ENCODE measurements at places on chromosomes 5 and 9.

DNA sequence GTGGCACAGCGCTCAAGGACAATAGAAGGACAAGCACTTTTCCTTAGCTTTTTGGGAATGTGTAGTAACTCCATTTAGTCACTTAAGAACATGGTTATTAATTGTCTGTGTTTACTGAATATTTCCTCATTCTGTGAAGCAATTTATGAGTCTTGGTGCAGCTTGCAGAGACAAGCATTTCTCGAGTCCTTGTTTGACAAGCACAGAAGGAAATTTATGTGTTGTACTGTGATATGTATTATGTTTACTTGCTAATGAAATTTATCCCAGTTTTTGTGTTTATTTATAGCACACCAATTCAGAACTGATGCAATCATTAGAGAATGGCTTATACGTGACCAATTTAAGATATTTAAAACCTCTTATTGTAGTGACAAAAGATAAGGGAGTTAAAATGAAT lies 168.6 kb downstream of the PRELID2 start:
- DNase-seq, result no peak

DNA sequence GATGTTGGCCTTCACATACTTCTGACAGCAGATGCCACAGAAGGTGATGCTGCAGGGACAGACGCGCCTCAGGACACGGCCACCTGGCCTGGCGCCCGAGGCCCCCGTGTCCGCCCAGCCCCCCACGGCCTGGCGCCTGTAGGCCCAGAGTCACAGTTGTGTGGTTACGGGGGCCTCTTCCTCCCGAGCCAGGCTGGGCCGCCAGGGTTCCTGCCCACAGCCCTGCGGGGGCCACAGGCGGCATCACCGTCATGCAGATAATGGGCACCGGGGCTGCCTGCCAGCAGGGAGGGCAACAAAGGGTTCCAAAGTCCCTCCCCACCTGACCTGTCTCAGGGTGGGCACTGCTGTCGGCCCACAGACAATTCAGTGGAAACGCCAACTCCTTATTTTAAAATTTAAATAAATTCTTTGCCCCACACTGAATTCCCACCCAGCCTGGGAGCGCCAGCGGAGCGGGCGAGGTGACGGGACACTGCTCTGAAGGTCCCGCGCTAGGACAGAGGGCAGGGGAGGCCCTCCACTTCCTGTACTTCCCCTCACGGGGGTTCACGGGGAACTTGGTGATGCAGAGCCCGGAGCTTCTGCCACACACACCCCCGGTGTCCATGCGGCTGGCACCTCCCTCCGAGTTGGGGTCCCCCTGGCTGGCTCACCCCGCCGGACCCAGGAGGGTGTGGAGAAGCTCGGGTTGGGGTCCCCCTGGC lies 40.6 kb downstream of the EXOC3 start:
- DNase-seq, result no peak

DNA sequence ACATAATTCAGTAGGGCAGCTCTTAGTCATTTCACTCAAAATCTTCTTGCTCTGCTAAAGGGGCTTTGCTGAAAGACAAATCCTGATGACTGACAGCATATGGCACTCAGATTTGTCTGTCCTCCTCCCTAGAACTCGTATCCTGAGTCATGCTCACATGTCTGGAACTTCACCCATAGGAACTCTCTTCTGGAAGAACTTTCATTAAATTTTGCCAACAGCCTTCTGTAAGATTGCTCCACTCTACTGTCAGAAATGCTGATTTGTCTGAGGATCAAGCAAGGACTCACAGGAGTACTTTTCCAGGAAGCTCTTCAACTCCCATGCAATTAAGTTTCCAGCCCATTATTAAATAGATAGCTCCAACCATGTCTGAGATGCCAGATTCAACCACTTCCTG lies 59.8 kb upstream of the SNX2 start:
- no peak for DNase-seq

- no peak for DNase-seq
Observed at GRCh38 chr5:96952118-96952750, 16.4 kb downstream of the LNPEP start.

DNA sequence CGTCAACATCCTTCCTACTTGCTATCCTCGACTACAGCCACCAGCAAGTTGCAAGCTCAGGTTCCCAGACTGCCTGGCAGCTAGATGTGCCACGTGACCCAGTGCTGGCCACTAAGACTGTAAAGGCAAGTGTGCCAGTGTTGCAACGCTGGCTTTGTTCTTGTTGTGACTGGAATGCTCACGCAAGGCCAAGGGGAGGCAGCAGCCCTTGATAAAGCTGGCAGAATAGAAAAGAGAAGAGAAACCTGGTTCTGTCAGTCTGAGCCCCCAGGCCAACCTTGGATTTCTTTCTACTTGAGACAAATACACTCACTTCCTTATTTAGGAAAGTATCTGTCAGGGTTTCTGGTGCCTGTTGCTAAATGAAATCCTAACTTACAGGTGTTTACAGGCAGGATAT lies 113.0 kb downstream of the KLHL3 start:
- DNase-seq, result no peak

DNA sequence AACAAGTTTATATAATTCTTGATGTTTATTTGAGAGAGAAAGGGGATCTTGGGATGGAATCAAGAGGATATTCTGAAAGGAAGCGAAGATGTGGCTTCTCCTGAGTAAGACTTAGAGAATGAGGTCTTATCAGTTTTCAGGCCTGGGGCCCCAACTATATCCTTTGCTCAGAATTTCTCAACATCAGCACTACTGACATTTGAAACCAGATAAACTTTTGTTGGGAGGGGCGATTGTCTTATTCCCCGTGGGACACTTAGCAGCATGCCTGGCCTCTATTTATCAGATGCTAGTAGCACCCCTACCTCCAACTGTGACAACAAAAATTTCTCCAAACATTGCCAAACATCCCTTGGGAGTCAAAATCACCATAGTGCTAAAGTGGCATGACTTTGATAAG lies 567.7 kb downstream of the MAT2B start:
- DNase-seq, result no peak

DNA sequence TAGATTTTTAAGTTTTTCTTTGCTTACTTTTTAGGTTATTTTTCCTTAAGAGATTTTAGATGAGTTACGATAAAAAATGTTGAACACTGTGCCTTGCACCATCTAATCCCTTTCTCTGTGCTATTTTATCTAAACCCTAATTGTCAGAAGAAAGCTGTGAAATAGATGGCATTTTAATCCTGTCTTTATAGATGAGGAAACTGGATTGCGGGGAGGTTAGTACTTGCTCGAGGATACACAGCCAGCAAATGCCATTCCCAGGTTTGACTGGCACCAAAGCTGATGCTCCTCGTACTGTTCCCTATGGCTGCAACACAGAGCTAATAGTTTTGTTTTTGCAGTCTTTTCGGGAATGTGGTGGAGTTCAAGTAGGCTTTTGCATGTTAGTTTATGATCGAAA lies 82.7 kb downstream of the ZSWIM6 start:
- no peak for DNase-seq

DNA sequence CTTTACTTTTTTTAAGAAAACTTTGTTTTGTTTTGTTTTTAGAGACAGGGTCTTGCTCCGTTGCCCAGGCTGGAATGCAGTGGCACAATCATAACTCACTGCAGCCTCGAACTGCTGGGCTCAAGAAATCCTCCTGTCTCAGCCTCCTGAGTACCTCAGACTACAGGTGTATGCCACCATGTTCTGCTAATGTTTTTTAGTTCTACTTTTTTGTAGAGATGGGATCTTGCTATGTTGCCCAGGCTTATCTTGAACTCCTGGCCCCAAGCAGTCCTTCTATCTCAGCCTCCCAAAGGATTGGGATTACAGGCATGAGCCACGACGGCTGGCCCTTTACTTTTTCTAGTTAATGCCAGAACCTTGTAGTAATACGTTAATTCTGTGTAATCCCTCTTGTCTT lies 36.0 kb downstream of the IPO11 start:
- no peak for DNase-seq

- DNase-seq, result no peak
Observed at GRCh38 chr5:106292654-106293053, 1378.1 kb downstream of the EFNA5 start.

GRCh38 chr9:75699017-75699416 lies 191.5 kb upstream of the PCSK5 start:
- DNase-seq, result no peak

DNA sequence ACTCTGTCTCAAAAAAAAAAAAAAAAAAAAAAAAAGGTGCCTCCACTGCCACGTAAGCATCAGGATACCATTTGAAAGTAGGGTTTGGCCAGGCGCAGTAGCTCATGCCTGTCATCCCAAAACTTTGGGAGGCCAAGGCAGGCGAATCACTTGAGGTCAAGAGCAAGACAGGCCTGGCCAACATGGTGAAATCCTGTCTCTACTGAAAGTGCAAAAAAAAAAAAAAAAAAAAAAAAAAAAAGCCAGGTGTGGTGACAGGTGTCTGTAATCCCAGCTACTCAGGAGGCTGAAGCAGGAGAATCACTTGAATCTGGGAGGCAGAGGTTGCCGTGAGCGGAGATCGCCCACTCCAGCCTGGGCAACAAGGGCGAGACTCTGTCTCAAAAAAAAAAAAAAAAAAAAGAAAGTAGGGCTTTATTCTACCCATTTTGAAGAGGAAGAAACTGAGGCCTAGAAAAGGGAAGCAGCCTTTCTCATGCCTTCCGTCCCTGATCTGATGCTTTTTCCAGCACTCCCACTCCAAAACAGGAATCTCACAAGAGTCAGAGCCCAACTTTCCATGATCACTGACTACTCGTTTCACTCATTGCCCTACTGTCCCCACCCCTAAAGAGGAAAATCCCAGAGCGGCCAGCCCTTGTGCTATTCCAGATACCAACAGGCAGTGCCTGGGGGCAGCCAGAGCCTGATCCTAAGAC lies 16.3 kb upstream of the CCIN start:
- DNase-seq, result no peak

GRCh38 chr9:134585746-134586706 lies 55.6 kb upstream of the COL5A1 start:
- DNase-seq, result no peak

GRCh38 chr9:135246248-135247205 lies 159.1 kb downstream of the OLFM1 start:
- no peak for DNase-seq

- no peak for DNase-seq
Observed at GRCh38 chr9:131971482-131972074, 108.1 kb downstream of the MED27 start.

GRCh38 chr9:69817202-69817601 lies 3.4 kb upstream of the CFAP95 start:
- no peak for DNase-seq

GRCh38 chr5:69011910-69012309 lies 81.9 kb upstream of the SLC30A5 start:
- DNase-seq, result no peak

DNA sequence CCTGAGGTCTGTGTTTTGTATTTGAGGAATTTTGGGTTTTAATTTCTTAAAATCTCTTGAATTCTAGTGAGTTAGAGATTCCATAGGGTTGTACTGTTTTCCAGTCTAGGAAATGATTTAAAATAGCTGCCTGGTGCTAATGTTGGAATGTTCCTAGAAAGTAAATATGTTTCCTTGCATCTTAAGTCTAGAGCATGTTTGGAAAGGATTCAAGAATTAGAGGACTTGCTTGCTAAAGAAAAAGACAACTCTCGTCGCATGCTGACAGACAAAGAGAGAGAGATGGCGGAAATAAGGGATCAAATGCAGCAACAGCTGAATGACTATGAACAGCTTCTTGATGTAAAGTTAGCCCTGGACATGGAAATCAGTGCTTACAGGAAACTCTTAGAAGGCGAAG lies 41.8 kb downstream of the LMNB1 start:
- DNase-seq, result no peak

GRCh38 chr5:77957-78804 lies 13.8 kb upstream of the PLEKHG4B start:
- DNase-seq, result no peak

DNA sequence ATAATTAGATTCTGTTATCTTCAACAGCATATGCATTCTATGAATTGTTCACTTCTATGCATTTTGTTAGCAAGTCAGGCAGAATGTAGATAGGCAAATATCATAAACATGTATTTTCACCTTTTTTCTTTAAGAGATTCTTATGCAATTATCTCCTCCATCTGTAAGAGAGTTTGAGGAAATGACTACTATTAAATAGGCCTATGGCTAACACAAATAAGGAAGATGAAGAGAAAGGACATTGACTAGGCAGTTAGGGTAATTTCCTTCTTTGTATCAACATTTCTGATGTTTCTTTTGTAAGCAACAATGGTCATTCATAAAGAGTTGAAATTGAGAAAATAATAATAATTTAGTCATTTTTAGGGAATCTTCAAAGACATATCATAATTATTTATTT lies 145.2 kb upstream of the CDH12 start:
- DNase-seq, result no peak

DNA sequence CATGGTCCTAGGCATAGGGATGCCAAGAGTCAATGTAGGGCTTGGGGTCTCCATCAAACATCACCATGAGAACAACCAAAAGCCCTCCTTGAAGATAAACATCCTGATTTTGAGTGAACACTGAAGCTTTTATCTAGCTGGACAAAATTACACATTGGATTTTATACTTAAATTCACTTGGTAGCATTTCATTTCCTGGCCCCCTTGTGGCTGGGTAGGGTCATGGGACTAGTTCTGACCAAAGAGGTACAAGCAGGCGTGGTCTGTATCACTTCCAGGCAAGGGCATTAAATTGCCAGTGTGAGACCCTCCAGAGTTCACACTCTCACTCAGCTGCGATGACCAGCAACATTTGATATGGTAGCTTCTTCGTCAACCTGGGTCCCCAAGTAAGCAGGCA lies 320.3 kb downstream of the ACTL7B start:
- DNase-seq, result no peak

GRCh38 chr9:119234636-119235035 lies 134.6 kb downstream of the BRINP1 start:
- DNase-seq, result no peak

GRCh38 chr5:144139586-144139985 lies 30.9 kb downstream of the YIPF5 start:
- DNase-seq, result no peak

GRCh38 chr9:87461256-87461655 lies 36.4 kb upstream of the DAPK1 start:
- DNase-seq, result no peak

DNA sequence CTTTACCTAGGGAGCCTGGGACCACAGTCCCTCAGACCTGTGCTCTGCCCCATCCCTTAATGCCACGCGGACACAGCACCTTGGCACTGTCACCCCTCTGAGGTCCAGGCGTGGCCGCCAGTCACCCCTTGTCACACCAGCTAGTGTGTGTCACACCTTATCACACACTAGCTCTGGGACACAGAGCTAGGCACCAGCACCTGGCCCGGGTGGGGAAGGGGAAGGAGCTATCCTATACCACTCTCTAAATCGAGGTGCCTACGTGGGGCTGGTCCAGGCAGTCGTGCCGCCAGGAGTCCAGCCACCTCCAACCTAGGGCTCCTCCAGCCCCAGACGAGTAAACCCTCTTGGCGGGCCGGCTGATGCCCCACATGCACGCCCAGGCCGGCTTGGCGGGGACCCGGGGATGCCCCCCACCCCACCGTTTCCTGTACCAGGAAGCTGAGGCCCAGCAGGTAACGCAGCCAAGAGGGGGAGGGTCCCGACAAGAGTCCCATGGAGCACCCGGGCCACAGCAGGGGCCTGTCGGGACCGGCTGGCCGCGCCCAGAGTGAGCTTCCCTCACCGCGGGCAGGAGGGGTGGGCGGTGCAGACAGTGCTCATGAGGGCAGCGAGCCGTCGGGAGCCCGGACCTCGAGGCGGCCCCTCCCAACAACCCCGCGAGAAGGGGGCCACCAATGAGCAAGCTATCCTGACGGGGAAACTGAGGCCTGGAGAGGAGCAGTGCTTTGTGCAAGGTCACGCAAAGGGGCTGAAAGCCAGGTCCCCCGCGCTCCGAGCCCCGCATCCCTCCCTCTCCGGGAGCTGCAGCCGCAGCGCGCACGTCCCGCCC lies 550 bp downstream of the CORO2A start:
- DNase-seq, result no peak

- no peak for DNase-seq
Observed at GRCh38 chr5:137706841-137707240, 29.0 kb downstream of the KLHL3 start.

- DNase-seq, result no peak
Observed at GRCh38 chr5:51479840-51480239, 96.6 kb downstream of the ISL1 start.

Data from stimulated activated CD4-positive, alpha-beta T cell treated with anti-CD3 and anti-CD28 coated beads, Interleukin-12 subunit alpha, Interleukin-12 subunit beta, amount 100 ng/mL, for 48 hours (primary cell).